WTC11 (cell line): ENCODE measurements at places on chromosomes 2 and 18.

GRCh38 chr2:180203972-180204371 lies 196.9 kb upstream of the CWC22 start:
- H3K4me1 ChIP-seq = peaks cover 22% of the 10 kb centered on the region
- no peaks in the 10 kb centered on the region for H3K36me3 ChIP-seq
- no peaks in the 10 kb centered on the region for H3K27me3 ChIP-seq
- no peak overlapping the region for H3K27ac ChIP-seq

DNA sequence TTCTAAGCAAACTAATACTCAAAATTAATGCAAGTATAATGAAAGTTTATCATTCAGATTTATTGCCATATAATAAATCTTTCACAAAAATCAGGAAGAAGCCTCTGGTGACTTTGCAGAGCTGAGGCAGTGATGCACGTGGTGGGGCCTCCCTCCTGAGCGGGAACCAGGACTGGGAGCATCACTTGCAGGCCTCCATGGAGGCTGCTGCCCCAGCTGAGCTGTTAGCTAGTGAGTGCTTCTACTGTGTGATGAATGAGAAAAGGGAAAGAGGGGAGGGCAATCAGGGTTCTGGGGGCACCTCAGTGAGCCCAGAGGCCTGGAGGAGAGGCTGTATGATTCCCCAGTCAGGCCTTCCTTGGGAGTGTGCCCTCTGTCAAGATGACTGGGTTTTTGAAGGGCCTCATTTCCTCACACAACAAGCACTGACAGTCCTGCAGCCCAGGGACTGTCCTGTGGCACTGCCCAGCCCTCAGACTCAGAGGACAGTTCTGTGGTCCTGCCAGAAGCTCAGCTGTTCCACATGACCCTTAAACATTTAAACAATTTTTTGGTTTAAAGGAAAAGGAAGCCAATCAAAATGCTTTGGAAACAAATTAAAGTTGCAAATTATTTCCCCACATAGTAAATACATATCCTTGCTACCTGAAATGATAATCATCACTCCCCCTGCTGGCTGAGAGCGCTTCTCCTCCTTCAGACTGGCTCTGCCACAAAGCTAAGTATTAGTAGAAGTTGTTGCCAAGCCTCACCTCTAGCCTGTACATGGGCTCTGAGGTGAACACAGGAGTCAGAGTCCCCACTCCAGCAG lies 90.9 kb upstream of the SMAD7 start:
- DNase-seq = peak; percentile 64
- H3K27ac ChIP-seq = no peak overlapping the region
- peaks cover 11% of the 10 kb centered on the region for H3K4me1 ChIP-seq
- H3K27me3 ChIP-seq = no peaks in the 10 kb centered on the region; the same call in 1 of the 2 replicates

DNA sequence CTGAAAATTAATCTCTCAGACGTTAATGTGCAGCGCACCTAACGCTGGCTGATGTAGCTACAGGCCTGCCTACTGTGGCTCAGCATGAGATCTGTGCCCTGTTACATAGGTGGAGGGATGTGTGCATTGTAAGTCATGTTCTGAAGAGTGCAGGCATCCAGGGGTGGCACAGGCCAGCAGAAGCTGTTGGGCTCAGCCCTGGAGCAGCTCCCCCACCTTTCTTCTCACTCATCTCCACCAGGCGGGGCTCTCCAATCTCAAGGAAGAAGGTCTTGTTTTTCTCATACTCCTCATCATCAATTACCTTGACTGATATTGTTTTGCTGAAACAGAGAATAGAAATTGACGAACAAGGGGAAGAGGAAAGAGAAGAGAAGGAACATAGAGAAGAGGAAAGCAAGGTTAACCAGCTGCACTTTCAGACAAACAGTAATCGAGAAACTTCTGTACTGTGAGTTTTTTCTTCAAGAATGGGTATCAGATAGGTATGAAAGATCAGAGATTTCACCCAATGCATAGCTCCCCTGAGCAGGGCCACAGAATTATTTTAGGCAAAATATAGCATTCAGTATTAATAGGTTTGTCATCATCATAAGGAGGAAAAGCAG lies 273.6 kb downstream of the SLC8A1 start:
- peaks cover 4% of the 10 kb centered on the region; the same call in 1 of the 2 replicates for H3K4me1 ChIP-seq
- H3K36me3 ChIP-seq = no peaks in the 10 kb centered on the region
- no peaks in the 10 kb centered on the region for H3K27me3 ChIP-seq
- no peak overlapping the region for H3K27ac ChIP-seq
- no peak for DNase-seq

GRCh38 chr2:46335391-46336282 lies 38.4 kb downstream of the EPAS1 start:
- H3K4me3 ChIP-seq = peak overlapping the region; percentile 49
- DNase-seq = peak; percentile 33
- H3K27ac ChIP-seq = peak overlapping the region; percentile 73
- H3K36me3 ChIP-seq = no peaks in the 10 kb centered on the region

GRCh38 chr18:24910221-24910620 lies 441.7 kb downstream of the ZNF521 start:
- H3K27ac ChIP-seq = no peak overlapping the region
- no peaks in the 10 kb centered on the region; the same call in 1 of the 2 replicates for H3K27me3 ChIP-seq
- H3K4me3 ChIP-seq = no peak overlapping the region
- H3K36me3 ChIP-seq = no peaks in the 10 kb centered on the region
- peaks cover 15% of the 10 kb centered on the region for H3K4me1 ChIP-seq

GRCh38 chr2:238845583-238846377 lies 2.1 kb upstream of the TWIST2 start:
- no peaks in the 10 kb centered on the region for H3K36me3 ChIP-seq
- H3K27ac ChIP-seq = no peak overlapping the region
- H3K27me3 ChIP-seq = peaks cover 73% of the 10 kb centered on the region
- peak overlapping the region; percentile 61 for H3K4me3 ChIP-seq
- no peak for DNase-seq
- peaks cover 11% of the 10 kb centered on the region for H3K4me1 ChIP-seq

GRCh38 chr18:47317824-47318508 lies 66.5 kb upstream of the SKOR2 start:
- no peak for DNase-seq
- H3K4me3 ChIP-seq = no peak overlapping the region
- H3K27me3 ChIP-seq = no peaks in the 10 kb centered on the region; the same call in 1 of the 2 replicates
- no peaks in the 10 kb centered on the region for H3K36me3 ChIP-seq
- H3K4me1 ChIP-seq = no peaks in the 10 kb centered on the region
- H3K27ac ChIP-seq = no peak overlapping the region

DNA sequence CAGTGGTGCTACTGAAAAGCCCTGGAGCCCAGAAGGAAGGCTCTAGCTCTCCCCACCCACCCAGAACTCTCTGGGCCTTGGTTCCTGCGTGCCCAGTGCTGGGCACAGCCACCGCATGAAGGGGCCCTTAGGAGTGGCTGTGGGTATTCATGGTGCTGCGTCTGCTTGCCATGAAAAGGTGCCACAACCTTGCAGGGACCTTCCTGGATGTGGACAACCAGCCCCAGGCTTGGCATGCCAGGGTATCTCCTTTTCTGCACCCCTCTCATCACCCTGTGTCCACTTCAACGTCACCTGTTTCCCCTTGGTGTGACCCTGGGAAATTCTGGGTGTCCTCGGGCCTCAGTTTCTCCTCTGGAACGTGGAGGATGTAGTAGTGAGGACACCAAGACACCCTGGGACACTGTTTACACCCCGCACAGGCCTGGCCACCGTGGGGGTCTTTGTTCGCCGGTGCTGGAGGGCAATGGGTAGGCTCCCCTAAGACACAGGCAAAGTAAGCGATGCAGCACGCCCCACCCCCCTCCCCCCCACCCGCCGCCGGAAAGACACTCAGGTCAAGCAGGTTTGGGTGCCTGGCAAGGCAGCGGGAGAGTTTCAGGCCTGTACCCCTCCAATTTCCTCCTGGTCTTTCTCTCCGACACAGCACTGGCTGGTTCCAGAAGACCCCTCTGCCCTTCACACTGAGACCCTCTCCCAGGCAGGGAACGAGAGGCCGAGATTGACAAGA lies 34.8 kb upstream of the TAF1B start:
- no peak overlapping the region for H3K27ac ChIP-seq
- no peaks in the 10 kb centered on the region for H3K27me3 ChIP-seq
- H3K36me3 ChIP-seq = no peaks in the 10 kb centered on the region
- no peak for DNase-seq

- H3K27ac ChIP-seq = no peak overlapping the region
- no peaks in the 10 kb centered on the region; the same call in 1 of the 2 replicates for H3K27me3 ChIP-seq
- H3K36me3 ChIP-seq = peaks cover 16% of the 10 kb centered on the region
- no peaks in the 10 kb centered on the region for H3K4me1 ChIP-seq
- no peak for DNase-seq
These were observed 473.9 kb upstream of the SYT4 start for GRCh38 chr18:43751203-43751602.

DNA sequence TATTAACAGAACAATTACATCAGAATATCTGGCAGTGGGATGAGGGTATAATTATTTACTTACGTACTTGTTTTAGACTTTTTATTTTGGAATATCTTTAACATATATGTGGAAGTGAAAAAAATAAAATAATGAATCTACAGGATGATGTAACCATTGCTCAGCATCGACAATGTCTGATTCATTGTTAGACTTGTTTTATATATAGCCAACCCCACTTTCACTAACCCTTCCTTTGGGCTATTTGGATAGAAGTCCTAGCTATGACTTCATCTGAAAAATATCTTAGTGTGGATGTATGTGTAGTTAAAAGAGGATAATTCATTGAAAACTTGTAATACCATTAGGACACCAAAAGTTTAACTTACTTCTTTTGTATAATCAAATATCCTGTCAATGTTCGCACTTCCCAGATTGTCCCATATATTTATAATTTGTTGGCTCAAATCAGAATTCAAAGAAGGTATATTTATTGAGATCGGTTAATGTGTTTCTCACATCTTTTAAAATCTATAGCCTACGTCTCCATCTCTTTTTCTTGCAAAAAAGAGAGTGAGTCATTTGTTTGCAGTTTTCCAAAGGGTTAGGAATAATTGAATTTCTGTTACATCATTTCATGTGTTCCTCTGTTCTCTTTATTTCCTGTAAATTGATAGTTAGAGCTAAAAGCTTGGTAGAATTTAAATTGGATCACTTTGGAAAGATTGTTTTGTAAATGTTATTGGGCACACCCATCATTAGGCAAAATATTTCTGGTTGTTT lies 506.1 kb upstream of the FAM98A start:
- H3K4me1 ChIP-seq = peaks cover 3% of the 10 kb centered on the region; the same call in 1 of the 2 replicates
- no peaks in the 10 kb centered on the region for H3K36me3 ChIP-seq
- DNase-seq = no peak
- no peak overlapping the region for H3K27ac ChIP-seq
- H3K4me3 ChIP-seq = no peak overlapping the region

DNA sequence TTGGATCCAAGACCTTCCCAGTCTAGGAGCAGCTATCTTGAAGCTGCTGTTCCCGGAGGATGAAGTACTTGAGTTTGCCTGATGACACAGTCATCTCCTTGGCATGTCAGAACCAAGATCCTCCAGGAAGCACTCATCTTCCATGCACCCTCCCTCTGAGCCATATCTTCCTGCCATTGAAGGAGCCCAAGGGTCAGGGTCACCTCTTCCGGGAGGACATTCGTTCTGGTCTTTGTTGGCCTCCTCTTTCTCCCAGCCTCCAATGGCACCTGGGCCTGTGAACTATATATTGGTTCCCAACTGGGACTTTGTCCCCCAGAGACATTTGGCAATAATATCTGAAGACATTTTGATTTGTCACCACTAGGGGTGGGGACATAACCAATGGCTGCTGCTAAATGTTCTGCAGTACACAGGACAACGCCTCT lies 4.2 kb upstream of the MYO7B start:
- H3K4me1 ChIP-seq = peaks cover 17% of the 10 kb centered on the region
- DNase-seq = no peak
- H3K4me3 ChIP-seq = no peak overlapping the region
- H3K27me3 ChIP-seq = peaks cover 10% of the 10 kb centered on the region; the same call in 1 of the 2 replicates
- H3K36me3 ChIP-seq = no peaks in the 10 kb centered on the region

- peaks cover 47% of the 10 kb centered on the region for H3K4me1 ChIP-seq
- peak overlapping the region; percentile 50 for H3K4me3 ChIP-seq
- no peaks in the 10 kb centered on the region for H3K36me3 ChIP-seq
- peak; percentile 29 for DNase-seq
These were observed 222.4 kb downstream of the WDR7 start for GRCh38 chr18:56873441-56874140.

GRCh38 chr2:102081606-102082005 lies 60.9 kb upstream of the IL1R1 start:
- peaks cover 3% of the 10 kb centered on the region; the same call in 1 of the 2 replicates for H3K4me1 ChIP-seq
- no peaks in the 10 kb centered on the region for H3K27me3 ChIP-seq
- no peak for DNase-seq
- no peaks in the 10 kb centered on the region for H3K36me3 ChIP-seq
- no peak overlapping the region for H3K27ac ChIP-seq
- H3K4me3 ChIP-seq = no peak overlapping the region

DNA sequence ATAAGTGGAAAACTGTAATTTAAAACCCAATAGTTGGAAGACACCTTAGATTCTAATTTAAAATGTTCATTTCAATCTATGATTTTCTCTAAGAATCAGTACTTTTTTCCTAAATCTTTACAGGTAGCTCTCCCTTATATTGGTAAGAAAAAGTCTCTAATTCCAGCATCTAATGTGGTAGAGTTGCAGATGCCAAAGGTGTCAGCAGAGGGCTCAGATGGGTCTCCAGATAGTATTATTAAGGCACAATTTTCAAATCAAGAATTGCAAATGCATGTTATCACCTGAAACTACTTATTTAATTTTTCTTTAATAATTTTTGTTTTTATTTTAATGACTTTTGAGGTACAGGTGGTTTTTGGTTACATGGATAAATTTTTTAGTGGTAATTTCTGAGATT lies 25.5 kb upstream of the ITGA4 start:
- H3K36me3 ChIP-seq = no peaks in the 10 kb centered on the region
- peaks cover 32% of the 10 kb centered on the region for H3K27me3 ChIP-seq
- H3K4me3 ChIP-seq = no peak overlapping the region
- H3K4me1 ChIP-seq = peaks cover 10% of the 10 kb centered on the region
- DNase-seq = no peak

- H3K27ac ChIP-seq = no peak overlapping the region
- no peak overlapping the region for H3K4me3 ChIP-seq
- no peak for DNase-seq
- peaks cover 4% of the 10 kb centered on the region for H3K27me3 ChIP-seq
- H3K4me1 ChIP-seq = peaks cover 38% of the 10 kb centered on the region
- peaks cover 14% of the 10 kb centered on the region; the same call in 1 of the 2 replicates for H3K36me3 ChIP-seq
These were observed 13.6 kb downstream of the PTPN18 start for GRCh38 chr2:130369311-130369964.
